ENCODE measurements at places on chromosomes 1 and 21. TPM values are rescaled to one million over a fixed set of nuclear protein-coding genes. Genes with fewer than 3 reads are reported as not detected.

- peak; percentile 15 for DNase-seq
These were observed 10.7 kb downstream of the DCST2 start for GRCh38 chr1:155022927-155023236.

NEXN gene
- total RNA-seq: 17.2 TPM

DNA sequence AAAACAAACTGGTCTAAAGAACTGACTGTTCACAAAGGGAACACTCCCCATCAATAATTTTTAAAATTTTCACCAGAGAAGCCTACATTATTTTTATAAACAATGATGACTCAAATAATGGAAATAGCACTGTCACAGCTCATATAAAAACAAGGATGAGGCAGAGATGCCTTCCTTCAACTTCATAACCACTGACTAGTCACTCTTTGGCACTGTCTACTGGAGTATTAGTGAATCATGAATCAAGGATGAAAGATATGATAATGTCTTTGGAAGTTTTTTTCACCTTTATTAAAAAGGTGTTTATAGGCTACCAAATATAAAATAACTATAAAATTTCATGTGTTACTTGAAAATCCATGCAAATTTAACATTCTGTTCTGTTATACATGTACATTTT lies 316.9 kb downstream of the VAV3 start:
- DNase-seq: peak; percentile 95

GRCh38 chr1:201298396-201299381 lies 15.4 kb downstream of the PKP1 start:
- DNase-seq: peak; percentile 37

- peak; percentile 90 for DNase-seq
These were observed 174.7 kb downstream of the ADGRL4 start for GRCh38 chr1:78831731-78832360.

C2CD4D gene
- 0.13 TPM for total RNA-seq

DIO1 gene
- not detected for total RNA-seq

DNA sequence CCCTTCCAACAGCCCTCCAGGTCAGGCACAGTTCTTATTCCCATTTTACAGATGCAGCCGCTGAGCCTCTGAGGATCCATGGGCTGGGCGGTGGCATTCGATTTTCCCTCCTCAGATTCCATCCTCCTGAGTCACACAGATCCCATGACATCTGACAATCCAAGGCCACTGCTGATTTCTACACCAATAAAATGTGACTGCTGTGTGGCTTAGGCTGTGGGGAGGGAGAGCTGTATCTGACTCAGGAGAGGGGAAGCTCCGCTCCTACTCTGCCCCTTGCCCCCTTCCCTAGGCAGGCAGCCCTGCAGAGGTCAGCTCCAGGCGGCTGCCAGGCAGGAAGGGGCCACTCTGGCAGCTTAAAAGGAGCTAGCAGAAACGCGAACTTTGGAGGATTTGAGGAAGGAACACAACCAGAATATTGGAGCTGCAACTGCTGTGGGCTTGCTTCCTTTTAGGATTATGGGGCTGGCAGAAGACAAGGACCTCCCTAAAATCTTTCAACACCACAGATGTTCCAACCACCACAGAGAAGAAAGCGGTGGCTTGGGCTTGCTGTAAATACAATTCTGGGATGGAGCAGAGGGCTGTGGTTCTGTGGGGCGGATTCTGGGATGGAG lies 50.0 kb downstream of the MRPL37 start:
- DNase-seq: peak; percentile 78
